NCI-H460 (cell line): ENCODE measurements at places on chromosomes 2 and 18.

DNA sequence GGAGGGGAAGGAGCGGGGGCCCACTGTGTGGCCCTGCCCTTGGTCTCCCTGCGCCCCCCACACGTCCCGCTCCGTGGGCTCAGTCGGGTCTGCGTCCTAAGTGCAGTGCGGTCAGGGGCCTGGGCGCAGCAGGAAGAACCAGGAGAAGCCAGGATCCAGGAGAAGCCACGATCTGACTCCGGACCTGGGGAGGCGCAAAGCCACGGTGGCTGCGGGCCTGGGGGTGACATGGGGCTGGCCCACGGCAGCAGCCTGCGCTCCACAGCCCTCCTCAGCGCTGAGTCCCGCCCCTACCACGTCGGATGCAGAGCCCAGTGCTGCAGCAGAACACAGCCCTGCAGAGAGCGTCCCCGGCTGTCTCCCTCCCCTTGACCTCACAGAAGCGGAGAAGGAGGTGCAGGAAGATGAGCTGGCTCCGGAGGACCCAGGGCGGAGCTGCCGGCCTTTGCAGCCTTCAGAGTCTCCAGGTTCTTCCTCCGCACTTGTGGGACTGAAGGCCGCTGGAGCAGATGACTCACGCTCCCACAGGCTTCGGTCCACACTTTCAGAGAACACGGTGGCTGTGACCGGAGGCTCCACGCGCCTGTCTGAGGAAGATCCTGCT lies 589.2 kb upstream of the SALL3 start:
- DNase-seq = no peak

DNA sequence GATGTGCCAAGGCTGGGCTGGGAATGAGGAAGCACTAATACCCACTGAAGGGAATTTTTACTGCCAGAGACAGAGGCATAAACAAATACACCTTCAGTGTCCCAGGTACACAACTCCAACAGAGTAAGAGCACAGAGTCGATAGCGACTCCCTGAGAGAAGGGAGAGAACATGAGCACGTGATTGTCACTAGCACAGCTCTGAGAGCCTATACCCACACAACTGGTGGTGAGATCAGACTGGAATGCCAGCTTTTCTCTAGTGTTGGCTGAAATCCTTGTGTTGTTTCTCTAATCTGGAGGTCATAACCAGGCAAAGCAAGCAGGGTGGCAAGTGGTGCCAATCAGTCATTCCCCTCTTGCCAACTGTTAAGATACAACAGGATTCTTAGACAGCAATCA lies 377.2 kb downstream of the CNTNAP5 start:
- DNase-seq = no peak

DNA sequence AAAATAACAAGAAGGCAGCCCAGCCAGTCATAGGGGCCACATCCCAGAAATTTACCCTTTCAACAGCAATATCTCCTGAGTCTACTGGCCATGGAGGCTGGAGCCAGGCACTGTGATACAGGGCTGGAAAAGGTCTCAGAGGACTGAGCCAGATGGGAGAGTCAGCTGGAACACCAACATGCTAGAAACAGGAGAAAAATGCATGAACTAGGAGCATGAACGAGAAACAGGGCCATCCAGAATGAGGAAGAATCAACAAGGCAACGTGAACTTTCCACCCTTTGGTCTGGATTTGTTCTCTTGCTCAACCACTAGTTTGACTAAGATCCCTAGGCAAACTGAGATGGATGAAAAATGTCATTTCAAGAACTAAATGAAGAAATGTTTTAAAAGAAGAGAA lies 13.1 kb downstream of the PID1 start:
- no peak for DNase-seq

DNA sequence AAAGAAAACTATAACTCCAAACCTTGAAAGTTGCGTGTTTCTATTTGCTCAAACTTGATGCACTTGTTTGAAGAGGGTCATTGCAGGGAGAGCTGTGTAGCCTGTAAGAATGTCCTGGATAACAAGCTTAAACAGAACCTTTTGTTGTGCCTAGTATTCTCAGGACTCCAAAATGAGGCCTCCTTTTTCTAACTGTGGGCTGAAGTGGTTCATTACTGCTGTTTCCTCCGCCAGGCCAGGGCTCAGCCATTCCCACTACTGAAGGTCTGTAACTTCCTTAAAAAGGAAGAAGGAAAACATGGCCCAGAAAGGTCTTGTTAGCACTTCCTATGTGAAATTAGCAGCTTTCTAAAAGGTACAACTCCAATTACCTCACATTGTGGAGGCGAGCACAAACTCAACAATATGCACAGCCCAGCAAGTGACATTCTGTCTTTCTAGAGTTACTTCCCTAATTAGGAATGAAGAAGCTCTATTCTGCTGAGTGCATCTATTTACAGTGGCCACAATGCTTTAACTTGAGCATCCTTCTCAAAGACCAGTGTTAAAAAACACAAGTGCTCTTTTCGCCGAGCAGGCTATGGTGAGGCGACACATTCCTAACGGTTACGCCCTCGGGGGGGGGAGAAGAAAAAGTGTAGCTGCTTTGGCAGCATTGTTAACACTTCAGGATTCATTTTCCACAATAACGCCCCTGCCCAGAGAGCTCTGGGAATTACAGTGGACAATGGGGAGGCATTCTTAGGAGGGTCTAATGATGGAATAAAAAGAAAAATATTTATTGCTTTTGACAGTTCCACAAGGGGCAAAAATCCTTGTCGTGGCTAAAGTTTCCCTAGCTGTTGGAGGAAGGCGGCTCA lies 136.9 kb upstream of the SIX3 start:
- DNase-seq = no peak

DNA sequence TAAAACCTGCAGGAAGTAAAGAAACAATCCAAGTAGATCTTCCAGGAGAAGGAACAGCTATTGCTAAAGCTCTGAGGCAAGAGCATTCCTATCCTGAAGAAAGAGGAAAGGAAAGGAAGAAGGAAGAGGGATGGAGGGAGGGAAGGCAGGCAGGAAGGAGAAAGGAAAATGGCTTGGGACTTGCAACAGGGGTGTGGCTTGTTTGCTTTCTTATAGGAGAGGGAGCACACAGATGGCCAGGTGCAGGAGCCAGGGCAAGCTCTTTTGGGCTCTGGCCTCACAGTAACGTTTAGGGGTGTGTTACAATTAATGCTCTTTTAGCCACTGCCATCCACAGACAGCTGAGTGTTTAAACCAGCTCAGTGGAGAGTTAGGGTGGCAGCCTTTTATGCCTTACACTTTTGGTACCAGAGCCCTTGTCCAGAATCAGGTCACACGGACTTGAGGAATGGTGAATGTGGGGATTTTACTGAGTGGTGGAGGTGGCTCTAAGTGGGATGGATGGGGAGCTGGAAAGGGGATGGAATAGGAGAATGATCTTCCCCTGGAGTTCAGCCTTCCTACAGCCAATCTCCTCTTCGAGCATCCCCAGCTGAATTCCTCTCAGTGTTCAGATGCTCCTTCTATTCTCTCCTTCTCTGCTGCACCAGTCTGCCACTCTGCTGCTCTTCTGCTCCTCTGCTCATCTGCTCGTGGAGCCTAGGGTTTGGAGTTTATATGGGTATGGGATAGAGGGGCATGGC lies 108.7 kb upstream of the SLC39A10 start:
- DNase-seq = no peak

DNA sequence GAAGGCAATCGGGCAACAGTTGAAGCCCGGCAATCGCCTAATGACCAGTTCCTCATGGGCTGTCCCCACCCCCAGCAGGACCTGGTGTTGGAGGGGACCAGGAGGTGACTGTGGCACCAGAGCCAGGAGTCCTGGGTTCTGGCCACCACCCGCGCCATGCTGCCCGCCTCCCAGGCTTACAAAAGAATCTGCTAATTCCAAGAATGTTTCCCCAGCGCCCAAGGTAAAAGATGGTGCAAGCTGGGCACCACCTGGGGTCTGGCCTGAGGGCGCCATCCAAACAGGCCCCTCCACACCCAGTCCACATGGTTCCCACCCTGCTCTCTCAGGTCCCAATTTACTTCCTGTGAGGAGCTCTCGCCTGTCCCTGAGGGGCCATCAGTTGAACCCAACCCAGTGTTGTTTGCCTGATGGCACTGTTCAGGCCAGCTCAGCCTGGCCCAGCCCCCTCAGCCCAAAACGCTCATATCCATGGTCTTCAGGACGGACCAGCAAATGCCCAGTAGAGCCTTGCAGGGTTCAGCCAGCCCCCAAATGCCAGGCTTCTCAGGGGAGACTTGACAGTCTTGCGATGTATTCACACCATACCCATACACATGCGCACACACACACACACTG lies 5.1 kb downstream of the SDC1 start:
- DNase-seq = no peak

GRCh38 chr2:28316546-28317335 lies 75.9 kb upstream of the FOSL2 start:
- no peak for DNase-seq

- DNase-seq = no peak
Measured at GRCh38 chr2:218988164-218988563, 3.2 kb upstream of the FEV start.

DNA sequence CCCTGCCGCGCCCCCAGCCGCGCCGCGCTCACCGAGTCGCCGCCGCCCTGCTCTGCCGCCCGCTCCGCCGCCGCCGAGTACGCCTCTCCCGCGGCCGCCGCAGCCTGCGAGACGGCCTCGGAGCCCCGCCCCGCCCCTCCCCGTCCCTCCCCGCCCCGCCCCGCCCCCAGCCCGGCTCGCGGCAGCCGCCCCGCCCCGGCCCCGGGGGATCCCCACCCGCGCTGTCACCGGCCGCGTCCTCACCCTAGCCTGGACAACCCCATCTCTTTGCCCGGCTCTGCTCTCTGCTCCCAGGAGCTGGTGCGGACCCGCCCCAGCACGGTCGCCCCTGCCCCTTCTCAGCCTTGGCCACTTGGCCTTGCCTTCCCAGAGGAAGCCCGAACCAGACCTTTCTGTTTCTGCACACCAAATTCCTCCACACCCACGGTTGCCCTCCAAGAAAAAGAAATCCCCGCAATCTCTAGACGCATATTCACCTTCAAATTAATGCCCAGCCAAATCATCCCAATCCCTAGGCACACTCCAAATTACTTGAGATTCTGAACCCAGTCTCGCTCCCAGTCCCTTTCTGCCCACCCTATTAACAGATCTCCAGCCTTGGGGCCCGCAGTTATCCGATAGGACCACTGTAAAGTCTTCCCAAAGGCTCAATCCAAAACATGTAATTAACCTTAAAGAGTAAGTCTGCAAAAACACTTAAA lies at the start of gene CYRIA:
Gene CYRIA, minus strand, starts transcription at position 87 of the 701 bp plus-strand sequence. CDS start 77,715 bp downstream, outside the sequence.
- DNase-seq = no peak

DNA sequence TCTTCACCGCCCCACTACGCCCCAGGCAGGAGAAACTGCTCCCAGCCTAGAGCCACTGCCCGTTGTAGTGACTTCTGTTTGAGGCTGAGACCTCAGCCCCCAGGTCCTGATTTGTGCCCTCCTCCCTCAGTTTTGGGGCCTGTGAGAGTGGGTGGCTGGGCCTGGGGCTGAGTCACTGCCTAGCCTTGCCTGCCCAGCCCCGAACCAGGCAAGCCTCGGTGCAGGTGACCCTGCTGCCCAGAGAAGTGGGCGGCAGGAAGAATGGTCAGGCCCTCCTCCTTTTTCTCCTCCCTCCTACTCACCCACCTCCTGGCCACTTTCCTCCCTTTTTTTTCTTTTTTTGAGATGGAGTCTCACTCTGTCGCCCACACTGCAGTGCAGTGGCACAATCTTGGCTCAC lies 66.6 kb downstream of the ZFP36L2 start:
- DNase-seq = no peak

DNA sequence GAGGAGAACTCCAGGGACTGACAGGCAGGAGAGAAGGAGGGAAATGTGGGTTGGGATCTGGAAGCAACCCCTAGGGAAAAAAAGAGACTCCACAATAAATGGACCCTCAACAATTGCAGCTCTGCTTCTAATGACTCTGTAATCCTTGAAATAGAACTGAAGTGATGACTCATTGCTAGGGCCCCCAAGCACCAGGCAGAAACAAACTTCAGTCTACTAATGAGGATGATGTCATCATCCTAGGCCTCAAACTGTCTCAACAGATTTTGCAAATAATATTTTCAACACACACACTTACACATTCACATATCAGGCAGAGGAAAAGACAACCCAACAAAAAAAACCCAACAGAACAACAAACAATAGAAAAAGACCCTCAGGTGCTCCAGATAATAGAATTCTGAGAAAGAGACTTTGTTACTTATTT lies 143.3 kb downstream of the HDAC4 start:
- DNase-seq = no peak

- no peak for DNase-seq
Measured at GRCh38 chr2:207528980-207529329, 807 bp upstream of the CREB1 start.

DNA sequence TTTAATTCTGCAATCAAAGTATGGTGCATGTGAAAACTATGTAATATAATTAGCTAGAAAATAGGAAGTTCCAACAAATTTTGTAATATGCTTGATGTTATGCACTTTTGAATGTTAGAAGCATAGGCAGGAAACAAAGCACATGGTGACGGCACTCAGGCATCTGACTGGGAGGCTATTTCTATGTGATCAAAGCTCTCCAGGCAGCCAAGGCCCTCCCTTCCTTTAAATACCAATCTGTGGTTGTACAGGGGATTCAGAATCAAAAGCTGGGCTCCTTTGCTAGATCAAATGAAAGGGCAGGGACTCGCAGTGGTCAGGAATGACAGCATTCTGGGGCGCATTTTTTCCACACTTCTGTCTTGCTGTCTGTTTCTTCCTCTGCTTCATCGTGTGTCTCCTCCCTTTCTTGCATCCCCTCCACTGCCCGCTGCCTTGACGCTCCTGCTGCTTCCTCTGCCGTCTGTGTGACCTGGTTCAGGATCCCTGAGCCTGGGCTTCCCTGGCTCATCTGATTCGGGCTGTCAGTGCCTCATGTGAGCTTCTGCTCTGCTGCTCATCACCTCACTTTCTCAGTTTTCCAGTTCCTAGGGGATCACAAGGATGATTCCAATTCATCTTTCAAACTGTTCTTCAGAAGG lies 30.9 kb downstream of the TMEM182 start:
- DNase-seq = no peak

DNA sequence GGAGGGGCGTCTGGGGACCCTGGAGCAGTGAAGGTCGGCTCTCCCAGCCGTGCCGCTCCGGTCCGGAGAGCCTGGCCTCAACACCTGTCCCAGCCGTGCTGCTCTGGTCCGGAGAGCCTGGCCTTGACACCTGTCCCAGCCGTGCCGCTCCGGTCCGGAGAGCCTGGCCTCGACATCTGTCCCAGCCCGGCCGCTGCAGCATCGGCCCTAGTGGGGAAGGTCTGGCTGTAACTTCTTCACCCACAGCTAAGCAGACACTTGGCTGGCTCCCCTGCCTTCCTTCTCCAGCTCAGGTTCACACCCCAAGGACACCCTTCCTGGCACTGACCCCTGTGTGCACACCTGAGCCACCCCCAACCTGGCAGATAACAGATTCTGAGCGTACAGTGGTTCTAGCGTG lies 4.6 kb downstream of the KCNG2 start:
- DNase-seq = no peak
